ENCODE measurements at places on chromosomes 5 and 9.

DNA sequence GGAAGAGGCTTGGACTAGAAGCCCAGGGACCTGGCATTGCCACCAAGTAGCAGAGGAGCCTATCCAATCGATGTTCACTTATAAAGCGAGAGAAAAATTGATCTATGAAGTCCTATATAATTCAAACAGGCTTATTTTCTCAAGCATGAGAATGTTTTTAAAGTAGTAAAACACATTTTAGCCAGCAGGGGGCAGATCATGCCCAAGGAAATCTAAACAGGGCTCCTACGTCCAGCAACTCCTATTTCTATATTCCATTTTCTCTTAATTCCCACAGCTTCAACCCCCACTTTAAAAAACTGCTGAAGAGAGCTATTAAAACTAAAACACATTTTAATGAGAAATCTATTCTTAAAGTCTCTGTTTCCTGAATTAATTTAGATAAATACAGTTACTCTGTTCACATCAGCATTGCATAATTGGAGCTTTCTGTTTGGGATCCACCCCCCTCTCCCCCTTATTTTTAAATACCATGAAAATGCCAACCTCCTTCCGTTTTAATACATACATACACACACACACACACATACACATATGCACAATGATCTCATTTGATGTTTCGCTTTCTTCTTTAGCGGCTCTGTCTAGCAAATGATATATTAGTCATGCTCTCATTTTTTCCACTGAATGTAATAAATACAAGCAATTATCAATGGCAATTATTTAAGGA, 144.9 kb downstream of the MYO10 start:
- no peak for DNase-seq

DNA sequence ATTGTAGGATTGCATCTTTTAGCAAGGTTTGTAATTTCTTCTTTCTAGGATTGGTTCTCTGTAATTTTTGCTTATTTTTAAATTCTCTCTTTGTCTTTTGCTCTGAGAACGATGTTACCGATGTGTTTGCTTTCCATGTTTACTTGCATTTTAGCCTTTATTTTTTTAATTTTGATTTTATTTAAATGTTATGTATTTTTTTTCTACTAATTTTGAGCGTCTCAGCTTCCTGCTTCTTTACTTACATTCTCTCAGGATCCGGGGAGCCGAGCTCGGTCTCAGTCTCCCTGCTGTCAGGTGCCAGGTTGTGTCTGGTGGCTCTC, 20.9 kb downstream of the ANXA2R start:
- no peak for DNase-seq

GRCh38 chr5:161380486-161380885, 166.0 kb downstream of the GABRB2 start:
- DNase-seq: no peak

DNA sequence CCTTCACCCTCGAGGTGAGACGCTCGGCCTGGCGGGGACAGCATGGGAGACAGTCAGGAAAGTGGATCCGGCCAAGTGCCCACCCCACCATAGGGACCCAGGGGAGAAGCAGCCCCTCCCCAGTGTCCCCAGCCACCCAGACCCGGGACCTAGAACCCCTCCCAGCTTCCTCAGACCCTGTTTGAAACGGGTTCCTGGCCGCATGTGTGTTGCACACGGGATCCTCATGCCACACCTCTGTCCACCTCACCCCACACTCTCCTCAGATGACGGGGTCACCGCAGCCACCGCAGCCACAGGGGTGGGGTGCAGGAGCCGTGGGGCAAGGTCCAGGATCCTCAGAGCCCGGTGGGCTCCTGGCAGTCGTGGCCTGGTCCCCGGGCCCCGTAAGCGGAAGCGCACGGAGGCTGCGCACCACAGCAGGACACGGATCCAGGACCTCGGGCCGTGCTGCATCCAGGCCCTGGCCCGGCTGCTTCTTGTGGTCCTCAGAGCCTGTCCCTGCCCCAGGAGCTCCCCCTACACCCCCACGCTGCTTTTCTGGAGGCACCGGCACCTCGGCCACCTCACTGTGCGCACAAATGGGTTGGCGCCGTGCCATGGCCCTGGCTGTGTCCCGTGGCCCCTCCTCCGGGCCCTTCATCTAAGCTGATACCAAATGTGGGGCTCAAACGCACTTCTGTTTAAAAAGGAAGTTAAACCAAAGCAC, 15.3 kb downstream of the TERT start:
- no peak for DNase-seq

DNA sequence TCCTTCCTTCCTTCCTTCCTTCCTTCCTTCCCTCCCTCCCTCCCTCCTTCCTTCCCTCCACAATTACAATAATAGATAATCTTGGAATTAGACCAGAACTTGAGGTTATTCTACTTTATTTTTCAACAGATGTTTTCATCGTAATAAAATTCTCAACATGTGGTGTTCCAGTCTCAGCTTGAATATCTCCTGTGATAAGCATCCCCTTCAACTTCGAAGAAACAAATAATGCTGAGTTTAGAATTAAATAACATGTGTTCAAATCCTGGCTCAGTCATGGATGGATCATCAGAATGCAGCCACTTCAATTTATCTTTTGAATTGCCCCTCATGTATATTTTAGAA, 91.4 kb upstream of the PAPPA start:
- no peak for DNase-seq

GRCh38 chr9:114465906-114466900, 39.1 kb downstream of the WHRN start:
- DNase-seq: no peak

DNA sequence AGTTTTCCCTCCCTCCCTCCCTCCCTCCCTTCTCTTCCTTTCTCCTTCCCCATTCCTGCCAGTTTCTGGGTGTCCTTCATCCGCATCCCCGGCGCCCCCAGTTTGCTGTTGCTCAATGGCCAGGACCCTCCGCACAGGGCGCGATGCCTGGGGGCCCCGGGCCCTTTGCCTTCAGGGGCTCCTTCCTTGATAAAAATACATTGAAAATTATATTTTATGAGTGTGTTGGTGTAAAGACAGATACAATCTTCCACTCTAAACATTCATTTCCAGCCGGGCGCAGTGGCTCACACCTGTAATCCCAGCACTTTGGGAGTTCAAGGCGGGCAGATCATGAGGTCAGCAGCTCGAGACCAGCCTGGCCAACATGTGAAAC, 7.6 kb upstream of the AGPAT2 start:
- no peak for DNase-seq

DNA sequence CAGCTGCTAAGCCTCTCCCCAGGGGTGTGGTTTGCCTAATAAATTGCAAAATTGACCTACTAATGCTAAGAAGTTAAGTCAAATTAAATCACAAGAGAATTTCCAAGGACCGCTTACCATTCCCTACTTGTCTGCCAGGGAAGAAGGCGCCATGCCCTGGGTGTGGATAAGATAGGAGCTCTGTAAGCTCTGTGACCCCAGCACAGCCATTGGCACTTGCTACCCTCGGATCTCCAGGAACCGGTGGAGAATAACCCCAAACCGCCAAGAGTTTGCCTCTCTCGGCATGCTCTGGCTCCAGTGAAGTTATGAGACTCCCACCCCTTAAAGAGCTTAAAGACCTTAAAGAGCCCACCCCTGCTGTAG, 58.9 kb downstream of the NEURL1B start:
- no peak for DNase-seq

DNA sequence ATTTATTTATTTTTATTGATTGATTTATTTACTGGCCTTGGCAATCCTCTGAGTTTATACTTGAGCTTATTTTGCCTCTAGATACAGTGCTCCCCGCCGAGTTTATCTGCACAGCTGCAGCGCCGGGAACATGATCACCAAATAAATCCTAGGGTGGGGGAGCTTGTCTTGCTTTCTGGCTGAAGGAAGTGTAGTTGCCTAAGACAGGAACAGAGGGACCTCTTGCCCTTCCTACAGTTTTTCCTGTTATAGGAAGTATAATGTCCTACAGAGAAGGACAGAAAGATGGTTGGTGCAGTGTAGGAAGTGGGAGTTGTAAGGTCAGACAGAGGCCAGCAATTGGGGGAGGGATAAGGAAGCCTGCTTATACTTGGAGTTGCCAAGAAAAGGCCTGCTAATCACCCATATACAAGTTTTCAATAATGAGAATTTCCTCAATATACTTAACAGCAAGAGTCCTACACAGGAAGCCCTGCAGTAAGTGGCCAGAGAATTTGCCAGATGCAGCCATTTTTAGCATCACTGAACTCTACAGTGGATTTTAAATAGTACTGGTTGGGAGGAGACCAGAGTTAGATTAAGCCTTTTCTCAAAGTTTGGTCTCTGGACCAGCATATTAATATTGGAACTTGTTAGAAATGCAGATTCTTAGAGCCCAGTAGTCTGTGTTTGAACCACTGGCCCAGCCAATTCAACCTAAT, 7.7 kb downstream of the AOPEP start:
- no peak for DNase-seq

GRCh38 chr5:154214371-154215106, 24.0 kb downstream of the GALNT10 start:
- no peak for DNase-seq

- no peak for DNase-seq
Measured at GRCh38 chr9:23322392-23322791, 503.6 kb downstream of the ELAVL2 start.

DNA sequence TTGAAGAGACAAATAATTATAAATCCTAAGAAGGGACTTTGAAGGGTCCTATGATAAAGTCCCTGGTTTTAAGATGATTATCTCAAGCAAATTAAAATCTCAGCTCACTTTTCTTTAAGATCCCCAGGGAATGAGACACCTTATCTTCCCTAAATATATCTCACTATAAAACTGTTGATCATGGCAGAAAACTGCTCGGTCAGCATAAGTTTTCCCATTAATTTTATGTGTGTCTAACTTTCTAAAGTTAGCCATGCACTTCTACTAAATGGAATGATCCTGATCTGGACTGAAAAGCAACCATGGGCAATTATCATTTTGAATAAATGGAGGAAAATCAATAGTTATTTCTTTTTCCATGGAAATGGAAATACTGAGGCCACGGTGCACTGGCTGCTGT, 314.5 kb downstream of the TRPM3 start:
- DNase-seq: no peak

DNA sequence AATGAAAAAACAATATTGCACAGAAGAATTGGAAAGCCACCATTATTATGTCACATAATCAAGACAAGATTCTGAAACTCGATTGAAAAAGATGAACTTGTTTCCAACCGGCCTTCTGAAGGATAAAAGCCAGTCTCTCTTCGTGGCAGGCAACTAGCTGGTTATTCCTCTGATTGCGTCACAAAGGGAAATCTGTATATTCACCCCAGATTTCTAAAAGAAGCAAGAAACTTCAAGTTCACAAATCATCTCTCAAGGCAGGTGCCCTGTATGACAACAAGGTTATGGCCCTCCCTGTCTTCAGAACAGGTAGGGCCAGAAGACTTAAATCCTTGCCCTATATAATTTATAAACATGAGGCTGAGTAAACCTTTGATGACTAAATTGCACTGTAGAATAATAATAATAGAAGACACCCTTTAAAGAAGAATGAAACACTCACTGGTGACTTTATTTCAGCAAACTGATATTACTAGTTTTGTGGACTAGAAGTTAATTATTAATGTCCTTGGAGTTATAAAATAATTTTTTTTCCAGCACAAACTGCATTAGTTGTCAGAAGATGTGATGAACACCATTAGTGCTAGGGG, 2.9 kb upstream of the KLF4 start:
- no peak for DNase-seq

- no peak for DNase-seq
Measured at GRCh38 chr5:40784027-40784653, 14.0 kb downstream of the PRKAA1 start.

DNA sequence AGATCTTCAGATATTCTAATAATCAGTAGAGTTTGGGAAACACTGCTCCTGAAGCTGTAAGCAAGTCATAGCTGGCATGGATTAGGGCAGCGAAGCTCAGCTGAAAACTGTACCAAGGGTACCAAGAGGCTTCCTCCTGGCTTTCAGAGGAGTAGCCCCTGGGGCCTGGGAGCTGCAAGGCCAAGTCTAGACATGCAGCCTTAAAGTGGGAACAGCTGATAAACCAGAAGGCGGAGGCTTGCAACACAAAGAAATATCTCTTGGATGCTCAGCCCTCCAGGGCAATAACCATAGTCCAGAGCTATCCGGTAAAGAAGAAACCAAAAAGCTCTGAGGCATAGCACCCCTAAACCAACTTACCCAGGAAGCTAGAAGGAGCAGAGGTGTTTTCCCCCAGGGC, 51.5 kb downstream of the MRPS30 start:
- no peak for DNase-seq

- no peak for DNase-seq
Measured at GRCh38 chr5:35853631-35854030, 3.1 kb upstream of the IL7R start.

DNA sequence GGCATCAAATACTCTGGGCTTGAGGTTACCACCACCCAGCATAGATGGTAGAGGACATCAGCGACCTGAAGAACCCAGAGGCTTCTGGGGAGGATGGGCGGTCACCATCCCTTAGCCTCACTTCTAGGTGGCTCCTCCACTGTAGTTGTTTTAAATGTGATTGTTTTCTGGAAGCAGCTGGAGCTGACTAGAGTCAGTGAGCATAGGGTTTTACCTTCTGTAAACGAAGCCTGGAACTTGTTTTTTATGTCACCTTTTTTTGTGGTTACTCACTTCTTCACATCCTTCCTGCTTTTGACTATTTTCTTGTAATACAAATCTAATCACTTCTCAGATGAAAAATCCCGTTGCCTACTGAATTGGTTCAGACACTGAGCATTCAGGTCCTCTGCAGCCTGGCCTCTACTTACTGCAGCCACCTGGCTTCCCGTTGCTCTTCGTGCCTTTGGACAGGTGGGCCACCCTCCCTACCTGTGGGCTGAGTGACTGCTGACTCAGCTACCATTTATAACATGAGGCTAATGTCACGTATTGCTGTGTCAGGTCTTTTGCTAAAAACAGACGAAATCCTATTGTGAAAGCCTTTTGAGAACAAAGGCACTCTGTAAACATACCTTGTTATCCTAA, 167.8 kb downstream of the MAN2A1 start:
- no peak for DNase-seq

GRCh38 chr5:32538031-32538547, 47.3 kb upstream of the SUB1 start:
- peak; percentile 8 for DNase-seq

GRCh38 chr5:116438979-116439554, 135.6 kb downstream of the SEMA6A start:
- no peak for DNase-seq

All from NK-92 treated with Interleukin-12 subunit alpha and Interleukin-12 subunit beta, amount 100 ng/mL, for 24 hours (cell line).